ENCODE measurements at places on chromosomes 5 and 9.
A peak's percentile ranks its signal among the peaks of the same experiment; 100 is the strongest.

GRCh38 chr9:12695474-12695873, 2.3 kb downstream of the TYRP1 start:
- no peak for DNase-seq
- no peaks in the 10 kb centered on the region for H3K27me3 ChIP-seq
- H3K27ac ChIP-seq, result no peak overlapping the region
- no peaks in the 10 kb centered on the region for H3K4me1 ChIP-seq
- no peaks in the 10 kb centered on the region for H3K36me3 ChIP-seq

GRCh38 chr9:26870292-26870691, 22.3 kb downstream of the CAAP1 start:
- no peak for DNase-seq
- no peak overlapping the region for H3K27ac ChIP-seq
- H3K4me1 ChIP-seq, result no peaks in the 10 kb centered on the region
- no peaks in the 10 kb centered on the region for H3K36me3 ChIP-seq
- H3K27me3 ChIP-seq, result no peaks in the 10 kb centered on the region

DNA sequence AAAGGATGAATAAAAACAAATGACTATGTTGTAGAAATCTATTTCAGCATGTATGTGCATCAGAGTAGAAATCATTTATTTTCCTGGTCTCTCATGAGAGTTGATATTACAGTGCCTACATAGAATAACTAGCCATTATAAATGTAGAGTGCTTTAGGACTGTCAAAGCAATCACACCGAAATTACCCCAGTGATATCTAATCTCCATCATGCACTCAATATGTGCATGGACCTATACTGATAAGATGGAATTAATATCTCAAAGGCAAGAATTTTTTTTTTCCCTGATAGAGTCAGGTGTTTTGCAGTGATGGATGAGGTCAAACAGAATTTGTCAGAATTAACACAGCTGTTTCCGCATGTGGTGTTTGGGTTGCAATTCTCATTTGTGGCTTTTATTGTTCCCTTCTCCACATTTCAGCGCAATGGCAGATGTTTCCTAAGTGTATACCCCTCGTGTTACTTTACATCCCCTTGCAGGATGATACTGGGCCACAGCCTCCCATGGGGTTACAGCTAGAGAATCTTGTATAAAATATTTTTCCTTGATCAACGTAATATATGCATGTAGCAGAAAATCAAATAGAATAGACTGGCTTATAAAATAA, 298.8 kb downstream of the RASEF start:
- H3K4me3 ChIP-seq, result no peak overlapping the region
- H3K4me1 ChIP-seq, result no peaks in the 10 kb centered on the region
- H3K36me3 ChIP-seq, result no peaks in the 10 kb centered on the region
- H3K27ac ChIP-seq, result no peak overlapping the region

- peaks cover 79% of the 10 kb centered on the region for H3K4me1 ChIP-seq
- no peaks in the 10 kb centered on the region for H3K36me3 ChIP-seq
- H3K27me3 ChIP-seq, result peaks cover 2% of the 10 kb centered on the region
- DNase-seq, result no peak
- no peak overlapping the region for H3K4me3 ChIP-seq
- peak overlapping the region; percentile 20 for H3K27ac ChIP-seq
Observed at GRCh38 chr9:93203718-93204469, 20.0 kb downstream of the WNK2 start.

DNA sequence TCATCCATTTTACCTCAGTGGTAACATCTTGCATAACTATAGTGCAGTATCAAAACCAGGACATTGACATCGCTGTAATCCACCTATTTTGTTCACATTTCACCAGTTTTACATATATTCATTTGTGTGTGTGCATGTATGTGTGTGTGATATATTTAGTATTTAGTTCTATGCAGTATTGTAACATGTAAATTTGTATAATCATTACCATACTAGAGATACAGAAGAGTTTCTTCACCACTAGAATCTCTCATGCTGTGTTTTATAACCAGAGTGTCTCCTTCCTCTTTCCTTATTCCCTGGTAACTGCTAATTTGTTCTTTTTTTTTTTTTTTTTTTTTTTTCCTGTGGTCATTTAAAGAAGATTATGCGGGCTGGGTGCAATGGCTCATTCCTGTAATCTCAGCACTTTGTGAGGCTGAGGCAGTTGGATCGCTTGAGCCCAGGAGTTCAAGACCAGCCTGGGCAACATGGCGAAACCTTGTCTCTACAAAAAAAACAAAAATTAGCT, 11.0 kb downstream of the RASA1 start:
- no peaks in the 10 kb centered on the region for H3K27me3 ChIP-seq
- no peaks in the 10 kb centered on the region for H3K4me1 ChIP-seq
- peaks cover 4% of the 10 kb centered on the region for H3K36me3 ChIP-seq
- no peak for DNase-seq

DNA sequence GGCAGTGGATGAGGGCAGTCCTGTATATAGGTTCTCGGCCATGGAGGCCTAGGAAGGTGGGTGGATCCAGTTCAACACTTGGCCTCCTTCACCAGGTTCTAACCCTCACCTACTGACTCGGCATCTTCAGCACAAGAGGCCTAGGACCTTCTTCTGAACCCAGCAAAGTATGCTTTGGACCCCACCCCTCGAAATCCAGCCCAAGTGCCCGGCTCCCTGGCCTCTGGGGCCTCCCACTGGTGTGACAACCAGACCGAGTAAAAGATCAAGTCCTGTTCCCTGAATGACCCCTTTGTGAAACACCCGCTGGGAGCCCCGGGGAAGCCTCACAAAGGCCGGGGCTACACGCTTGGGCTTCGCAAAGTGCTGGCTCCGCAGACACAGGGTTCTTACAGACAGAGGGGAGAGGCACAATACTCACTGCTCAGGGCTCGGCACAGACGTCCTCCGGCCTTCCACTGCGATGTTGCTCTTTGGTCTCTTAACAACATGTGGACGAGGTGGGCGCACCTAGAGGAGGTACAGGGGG, 47.0 kb downstream of the CRB2 start:
- peaks cover 6% of the 10 kb centered on the region for H3K36me3 ChIP-seq
- H3K4me1 ChIP-seq, result peaks cover 17% of the 10 kb centered on the region
- H3K4me3 ChIP-seq, result no peak overlapping the region
- H3K27ac ChIP-seq, result no peak overlapping the region

DNA sequence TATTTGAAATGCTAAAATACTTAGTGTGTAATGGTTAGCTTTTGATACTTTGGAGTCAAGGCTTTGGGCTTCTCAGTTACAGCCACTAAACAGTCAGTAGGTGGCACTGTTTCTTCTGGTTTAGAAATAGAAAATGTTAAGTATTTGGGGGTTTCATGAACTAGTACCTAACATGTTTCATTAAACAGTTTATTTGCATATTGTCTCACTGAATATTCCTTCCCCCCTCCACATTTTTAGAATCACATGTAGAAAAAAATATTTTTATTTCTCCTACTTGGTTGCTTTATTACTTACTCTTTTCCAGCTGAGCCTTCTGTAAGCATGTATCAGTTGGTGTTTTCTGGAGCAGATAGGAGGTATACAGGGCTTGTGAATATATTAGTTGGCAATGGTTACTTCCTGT, 48.0 kb downstream of the IPO11 start:
- H3K36me3 ChIP-seq, result peaks cover 5% of the 10 kb centered on the region
- no peaks in the 10 kb centered on the region for H3K27me3 ChIP-seq
- H3K4me1 ChIP-seq, result no peaks in the 10 kb centered on the region
- DNase-seq, result peak; percentile 59
- no peak overlapping the region for H3K4me3 ChIP-seq

DNA sequence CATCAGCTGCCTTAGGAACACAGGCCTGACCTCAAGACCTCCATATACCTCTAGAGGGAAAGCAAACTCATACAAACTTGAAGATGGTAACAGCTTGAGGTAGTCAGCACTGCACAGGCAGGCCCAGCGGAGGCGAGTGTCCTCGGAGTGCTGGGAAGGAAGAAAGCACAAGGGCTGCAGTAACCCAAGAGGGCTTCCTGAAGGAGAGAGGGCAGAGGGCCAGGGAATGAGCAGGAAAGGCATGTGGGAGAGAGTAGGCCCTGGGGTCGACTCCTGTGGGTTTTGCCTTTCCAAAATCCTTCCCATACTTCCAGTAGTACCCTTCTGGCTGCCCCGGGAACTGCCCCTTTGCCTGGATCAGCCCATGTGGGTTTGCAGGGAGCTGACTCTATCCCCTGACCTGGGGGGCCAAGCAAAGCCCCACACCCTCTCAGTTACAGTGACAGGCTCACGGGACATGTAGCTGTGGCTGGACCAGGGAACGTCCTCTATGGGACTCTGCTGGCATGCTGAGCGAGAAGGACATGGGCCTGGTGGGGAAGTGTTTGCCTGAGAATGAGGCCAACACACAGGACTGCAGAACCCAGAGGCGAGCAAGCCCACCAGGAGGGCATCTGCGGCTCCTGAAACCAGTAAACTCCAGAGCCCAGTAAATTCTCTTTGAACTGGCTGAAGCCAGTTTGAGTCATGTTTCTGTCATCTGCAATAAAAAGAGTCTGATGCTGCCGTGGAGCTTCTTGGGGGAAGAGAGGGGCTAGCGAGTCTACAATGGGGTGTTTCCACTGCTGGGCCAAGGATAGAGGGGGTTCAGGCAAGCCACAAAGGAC, 64.1 kb downstream of the COL23A1 start:
- no peak for DNase-seq
- H3K27me3 ChIP-seq, result peaks cover 2% of the 10 kb centered on the region
- peaks cover 6% of the 10 kb centered on the region for H3K4me1 ChIP-seq
- no peak overlapping the region for H3K4me3 ChIP-seq
- H3K27ac ChIP-seq, result no peak overlapping the region
- H3K36me3 ChIP-seq, result no peaks in the 10 kb centered on the region

DNA sequence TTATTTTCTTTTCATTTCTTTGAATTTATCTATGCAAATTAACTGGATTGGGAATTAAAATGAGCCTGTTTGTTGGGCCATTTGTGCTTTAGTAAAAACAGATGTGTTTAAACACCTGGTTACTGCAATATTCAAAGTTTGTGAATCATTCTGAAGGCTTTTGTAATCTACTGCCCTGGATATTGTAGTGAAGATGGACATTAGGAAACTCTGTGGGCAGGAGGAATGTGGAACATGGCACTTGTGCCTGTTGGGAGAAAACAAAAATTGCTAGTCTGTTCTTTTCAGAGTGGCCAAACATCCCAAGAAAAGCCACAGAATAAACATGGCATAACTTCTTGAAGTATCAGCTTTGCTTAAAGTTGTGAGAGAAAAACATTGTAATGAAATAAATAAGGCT, 40.8 kb downstream of the CHSY3 start:
- no peak for DNase-seq
- no peak overlapping the region for H3K4me3 ChIP-seq
- H3K27me3 ChIP-seq, result no peaks in the 10 kb centered on the region
- H3K36me3 ChIP-seq, result no peaks in the 10 kb centered on the region
- H3K27ac ChIP-seq, result no peak overlapping the region

GRCh38 chr5:1931604-1932231, 49.0 kb upstream of the IRX4 start:
- peak overlapping the region; percentile 18 for H3K27ac ChIP-seq
- peak; percentile 72 for DNase-seq
- peaks cover 15% of the 10 kb centered on the region for H3K27me3 ChIP-seq

DNA sequence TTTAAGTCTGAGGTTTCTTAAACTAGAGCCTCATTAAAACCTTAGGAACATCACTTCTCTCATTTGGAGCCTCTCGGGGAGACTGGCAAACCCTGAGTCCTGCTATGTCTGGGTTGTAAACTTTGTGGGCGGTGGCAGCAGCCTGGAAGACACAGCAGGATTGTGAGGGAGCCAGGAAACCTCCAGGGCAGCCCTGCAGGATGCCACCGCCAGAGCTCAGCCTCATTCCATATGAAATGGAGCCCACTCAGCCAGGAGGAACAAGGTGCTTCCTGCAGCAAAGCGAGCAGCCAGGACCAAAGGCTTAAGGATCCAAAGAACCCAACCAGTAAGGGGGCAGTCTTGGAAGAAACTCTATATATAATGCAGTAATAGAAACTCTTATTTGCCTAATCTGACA, 37.9 kb upstream of the IDNK start:
- no peaks in the 10 kb centered on the region for H3K27me3 ChIP-seq
- no peak overlapping the region for H3K27ac ChIP-seq

- H3K4me3 ChIP-seq, result no peak overlapping the region
- H3K27ac ChIP-seq, result no peak overlapping the region
- H3K4me1 ChIP-seq, result peaks cover 5% of the 10 kb centered on the region
- peak; percentile 43 for DNase-seq
Observed at GRCh38 chr9:6907772-6908381, 150.1 kb downstream of the KDM4C start.

DNA sequence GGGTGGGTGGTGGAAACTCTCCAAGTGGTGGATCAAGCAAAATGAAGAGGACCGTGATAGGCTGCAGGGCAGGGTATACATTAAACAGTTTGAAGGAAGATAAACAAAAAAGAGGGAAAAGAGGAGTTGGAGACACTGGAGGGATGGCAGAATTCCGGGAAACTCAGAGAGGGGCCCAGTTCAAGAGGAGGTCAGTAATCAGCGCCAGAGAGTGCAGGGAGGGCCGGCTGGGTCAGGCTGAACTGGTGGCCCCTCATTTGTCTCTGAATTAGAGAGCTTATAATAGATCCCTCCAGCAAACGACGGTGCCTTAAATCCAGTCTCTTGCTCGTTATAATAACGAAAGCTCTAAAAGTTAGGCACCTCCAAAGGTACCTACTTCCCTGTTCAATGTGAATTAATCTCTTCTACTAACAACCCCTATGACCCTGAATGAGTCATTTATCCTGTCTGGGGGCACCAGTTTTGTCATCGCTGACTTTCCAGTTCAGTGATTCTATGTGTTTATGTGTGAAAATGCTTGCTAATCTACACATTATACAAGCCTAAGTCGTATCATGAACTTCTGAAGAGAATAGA, 2.4 kb upstream of the ZSWIM6 start:
- H3K36me3 ChIP-seq, result no peaks in the 10 kb centered on the region
- H3K27me3 ChIP-seq, result no peaks in the 10 kb centered on the region
- peak overlapping the region; percentile 93 for H3K27ac ChIP-seq
- no peak for DNase-seq
- H3K4me3 ChIP-seq, result no peak overlapping the region
